ENCODE measurements at places on chromosomes 1 and 21. TPM values are rescaled to one million over a fixed set of nuclear protein-coding genes. Genes with fewer than 3 reads are reported as not detected.
A peak's percentile ranks its signal among the peaks of the same experiment; 100 is the strongest.

DNA sequence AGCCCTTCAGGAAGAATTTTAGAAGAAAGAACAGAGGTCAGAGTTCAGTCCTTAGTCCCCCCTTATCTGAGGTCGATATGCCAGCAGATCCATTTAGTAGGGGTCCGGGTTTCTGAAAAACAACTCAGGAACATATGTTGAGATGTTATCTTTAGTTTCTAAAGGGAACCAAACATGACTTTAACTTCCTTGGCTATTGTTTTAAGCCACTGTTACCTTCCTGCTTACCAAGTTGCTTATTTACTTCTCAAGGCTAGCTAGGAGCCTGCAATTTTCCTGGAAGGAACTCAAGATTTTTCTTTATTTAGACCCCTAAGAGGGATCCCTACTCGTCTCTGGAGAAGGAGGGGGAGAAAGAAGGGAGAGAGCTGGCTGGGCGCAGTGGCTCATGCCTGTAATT, 54.3 kb downstream of the KCNC4 start:
- no peak for DNase-seq
- no peak overlapping the region for H3K4me3 ChIP-seq
- peaks cover 9% of the 10 kb centered on the region for H3K4me1 ChIP-seq
- H3K27ac ChIP-seq: no peak overlapping the region

DNA sequence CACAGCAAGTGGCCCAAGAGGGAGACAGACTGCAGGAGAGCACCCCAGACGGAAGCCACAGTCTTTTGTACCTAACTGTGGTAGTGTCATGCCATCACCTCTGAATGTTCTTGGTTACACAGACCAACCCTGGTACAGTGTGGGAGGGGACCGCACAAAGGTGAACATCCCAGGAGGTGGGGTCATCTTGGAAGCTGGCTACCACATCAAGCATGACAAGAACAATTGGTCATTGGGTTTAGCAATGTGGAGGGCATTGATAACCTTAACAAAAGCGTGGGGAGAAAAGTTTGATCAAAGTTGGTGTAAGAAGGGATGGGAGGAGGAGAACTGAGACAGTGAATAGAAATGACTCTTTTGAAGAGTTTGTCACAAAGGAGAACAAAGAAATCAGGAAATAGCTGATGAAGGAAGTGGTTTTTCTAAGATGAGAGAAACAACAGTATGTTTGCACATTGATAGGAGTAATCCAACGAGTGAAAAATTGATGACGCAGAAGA, 87.1 kb upstream of the CACNA1E start:
- H3K27me3 ChIP-seq: no peaks in the 10 kb centered on the region
- H3K4me3 ChIP-seq: no peak overlapping the region
- no peak overlapping the region for H3K27ac ChIP-seq
- no peaks in the 10 kb centered on the region for H3K36me3 ChIP-seq
- no peak for DNase-seq

DNA sequence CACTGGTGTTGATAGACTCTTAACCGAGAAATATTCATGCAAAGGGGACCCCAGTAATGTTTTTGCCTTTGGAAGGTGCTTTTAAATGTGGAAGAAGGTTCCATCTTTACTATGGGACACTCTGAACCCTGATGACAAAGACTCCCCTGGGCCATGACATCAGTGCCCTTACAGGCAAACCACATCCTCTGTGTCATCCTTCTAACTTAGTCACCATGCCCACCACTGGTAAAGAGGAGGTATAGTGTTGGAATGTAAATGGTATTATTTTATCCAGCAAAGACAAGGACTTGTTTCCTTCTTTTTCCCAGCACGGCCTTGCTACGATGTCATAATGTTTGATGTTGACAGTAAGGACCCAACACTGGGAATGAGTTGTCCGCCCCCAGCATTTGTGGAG, 12.6 kb downstream of the METTL13 start:
- H3K27me3 ChIP-seq: no peaks in the 10 kb centered on the region
- DNase-seq: no peak
- no peaks in the 10 kb centered on the region for H3K4me1 ChIP-seq
- no peak overlapping the region for H3K27ac ChIP-seq

- no peak overlapping the region for H3K27ac ChIP-seq
- H3K4me3 ChIP-seq: no peak overlapping the region
- H3K27me3 ChIP-seq: no peaks in the 10 kb centered on the region
- H3K36me3 ChIP-seq: no peaks in the 10 kb centered on the region
- no peak for DNase-seq
Observed at GRCh38 chr1:225539069-225539468, 111.2 kb upstream of the LBR start.

DNA sequence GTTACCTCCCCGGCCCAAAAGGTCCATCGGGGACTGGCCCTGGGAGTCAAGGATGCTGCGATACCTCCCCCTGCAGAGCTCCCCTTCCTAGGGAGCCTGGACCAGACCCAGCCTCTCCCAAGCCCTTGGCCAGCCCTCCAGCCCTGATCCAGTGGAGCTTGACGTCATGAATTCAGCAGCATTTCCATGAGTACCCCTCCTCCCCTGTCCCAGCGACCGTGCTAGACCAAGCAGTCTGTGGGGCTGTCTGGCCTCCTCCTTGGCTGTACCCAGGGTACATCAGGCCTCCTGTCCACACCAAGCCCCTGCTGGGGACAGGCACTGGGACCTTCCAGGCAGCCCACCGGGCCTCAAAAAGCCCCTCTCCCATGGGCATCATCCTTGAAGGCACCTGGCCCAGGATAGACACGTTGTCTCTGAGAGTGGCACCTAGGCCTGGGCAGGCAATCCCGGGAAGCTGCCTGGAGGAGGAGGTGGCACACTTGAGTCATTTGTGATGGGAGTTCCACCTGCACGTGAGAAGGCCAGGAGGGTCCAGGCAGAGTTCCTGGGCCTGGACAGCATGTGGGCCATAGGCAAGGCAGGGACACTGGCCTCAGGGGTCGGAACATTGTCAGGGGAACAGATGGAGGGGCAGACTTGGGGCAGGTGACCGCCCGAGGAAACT, 46.4 kb downstream of the WNT9A start:
- H3K4me3 ChIP-seq: no peak overlapping the region
- H3K27me3 ChIP-seq: no peaks in the 10 kb centered on the region
- DNase-seq: peak; percentile 52
- H3K36me3 ChIP-seq: no peaks in the 10 kb centered on the region
- no peaks in the 10 kb centered on the region for H3K4me1 ChIP-seq

CLEC20A gene
- not detected for total RNA-seq

TDRD5 gene
- total RNA-seq: 0.17 TPM

Measured in upper lobe of right lung (tissue), 1 donor.